ENCODE measurements at places on chromosomes 12 and 14.
A peak's percentile ranks its signal among the peaks of the same experiment; 100 is the strongest.

DNA sequence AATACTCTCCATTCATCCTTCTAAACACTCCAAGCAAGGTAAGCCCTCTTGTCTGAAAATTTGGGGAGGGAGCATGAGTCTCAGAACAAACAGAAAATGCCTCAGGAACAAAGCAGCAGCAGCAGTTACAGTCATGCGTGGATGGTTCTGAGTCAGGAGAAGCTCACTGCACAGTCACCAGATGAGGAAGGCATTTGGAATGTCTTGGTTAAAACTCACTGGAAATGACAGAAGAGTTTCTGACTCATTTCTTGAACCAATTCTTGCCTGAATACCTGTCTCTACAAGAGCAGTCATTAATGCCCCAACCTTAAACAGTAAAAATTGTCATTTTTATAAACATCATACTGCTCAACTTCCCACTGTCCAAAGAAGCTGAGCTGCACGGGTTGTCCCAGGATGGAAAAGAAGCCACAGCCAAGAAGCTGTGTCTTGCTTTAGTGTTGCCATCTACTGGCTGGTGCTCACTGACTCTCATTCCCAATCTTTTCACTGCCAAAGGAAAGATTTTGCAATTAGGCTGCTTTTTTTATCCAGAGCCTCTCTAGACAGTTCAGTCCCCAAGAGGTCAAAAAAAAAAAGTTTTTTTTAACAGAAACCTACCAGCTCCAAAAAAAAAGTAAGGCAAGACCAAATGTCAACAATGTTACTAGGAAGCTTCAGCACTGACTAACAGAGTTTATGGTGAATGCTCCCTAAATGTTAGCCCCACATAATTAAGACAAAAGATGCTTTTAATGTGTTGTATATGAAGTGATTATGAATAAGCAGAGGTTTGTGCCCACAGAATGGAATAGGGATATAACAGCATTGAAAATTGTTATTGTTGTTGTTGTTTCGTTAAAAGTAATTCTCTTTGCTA, 40.4 kb downstream of the KICS2 start:
- DNase-seq = no peak

GRCh38 chr14:79742142-79742541, 469.2 kb downstream of the DIO2 start:
- DNase-seq = no peak

DNA sequence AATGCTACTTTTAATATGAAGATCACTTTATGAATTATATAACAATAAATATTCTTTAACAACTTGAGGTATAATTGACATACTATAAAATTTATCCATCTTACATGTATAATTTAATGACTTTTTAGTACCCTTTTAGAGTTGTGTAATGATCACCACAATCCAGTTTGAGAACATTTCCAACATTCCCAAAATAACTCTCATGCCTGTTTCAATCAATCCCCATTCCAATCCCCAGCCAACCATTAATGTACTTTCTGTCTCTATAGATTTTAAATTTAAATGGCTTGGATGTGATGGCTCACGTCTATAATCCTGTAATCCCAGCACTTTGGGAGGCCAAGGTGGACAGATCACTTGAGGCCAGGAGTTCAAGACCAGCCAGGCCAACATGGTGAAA, 23.5 kb upstream of the FRMD6 start:
- DNase-seq = no peak

GRCh38 chr12:130680451-130680990, 35.6 kb downstream of the RIMBP2 start:
- DNase-seq = no peak

GRCh38 chr14:61452452-61452851, 131.1 kb downstream of the PRKCH start:
- DNase-seq = no peak

DNA sequence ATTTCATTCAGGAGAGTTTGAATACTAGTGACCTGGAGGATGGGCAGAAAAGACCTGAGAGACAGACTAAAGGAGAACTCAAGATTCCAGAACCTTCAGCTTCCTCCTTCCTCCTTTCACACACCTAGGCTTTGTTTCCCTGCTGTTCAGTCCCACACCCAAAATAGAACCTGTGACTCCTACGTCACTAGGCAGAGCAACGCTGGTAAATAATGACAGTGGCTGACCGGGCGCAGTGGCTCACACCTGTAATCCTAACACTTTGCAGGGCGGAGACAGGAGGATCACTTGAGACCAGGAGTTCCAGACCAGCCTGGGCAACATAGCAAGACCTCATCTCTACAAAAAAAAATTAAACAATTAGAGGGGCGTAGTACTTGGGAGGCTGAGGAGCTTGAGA, 166.4 kb upstream of the FKBP4 start:
- no peak for DNase-seq

GRCh38 chr12:98513379-98514322, 1.7 kb upstream of the TMPO start:
- DNase-seq = no peak

DNA sequence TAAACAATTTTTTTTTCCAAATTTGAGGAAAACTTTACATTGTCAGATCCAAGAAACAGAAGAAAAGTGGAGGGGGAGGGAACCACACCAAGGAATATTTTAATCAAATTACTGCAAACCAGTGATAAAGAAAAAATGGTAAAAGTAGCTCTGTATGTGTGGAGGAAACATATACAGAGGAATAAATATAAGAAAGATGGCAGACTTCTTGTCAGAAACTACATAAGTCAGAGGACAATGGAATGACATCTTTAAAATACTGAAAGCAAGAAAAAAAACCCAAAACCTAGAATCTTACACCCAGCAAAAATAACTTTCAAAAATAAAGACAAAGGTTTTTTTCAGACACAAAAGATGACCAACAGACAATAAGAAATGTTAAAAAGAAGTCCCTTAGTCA, 10.2 kb upstream of the LLPH start:
- no peak for DNase-seq

GRCh38 chr12:104935886-104936285, 22.2 kb downstream of the SLC41A2 start:
- no peak for DNase-seq

GRCh38 chr14:51846631-51847488, 13.6 kb upstream of the GNG2 start:
- peak; percentile 85 for DNase-seq

DNA sequence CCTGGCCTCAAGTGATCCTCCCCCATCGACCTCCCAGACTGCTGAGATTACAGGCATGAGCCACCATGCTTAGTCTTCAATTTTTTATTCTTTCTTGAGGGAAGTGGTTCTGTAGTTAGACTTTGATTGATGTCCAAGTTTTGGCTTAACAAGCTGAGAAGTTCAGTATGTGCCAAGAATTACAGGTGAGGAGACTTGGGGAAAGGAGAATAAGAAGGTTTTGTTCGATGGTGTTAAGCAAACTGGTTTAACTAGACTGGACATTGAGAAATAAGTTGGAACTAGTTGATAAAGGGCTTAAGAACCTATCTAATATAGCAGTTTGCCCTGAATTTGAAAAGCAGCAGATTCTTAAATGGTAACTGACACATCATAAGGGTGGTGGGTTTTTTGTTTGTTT, 32.6 kb upstream of the PLEKHD1 start:
- no peak for DNase-seq

GRCh38 chr12:26935636-26936378, 2.0 kb downstream of the INTS13 start:
- DNase-seq = no peak

GRCh38 chr14:93522221-93522620, 91.5 kb downstream of the UNC79 start:
- no peak for DNase-seq

- no peak for DNase-seq
Observed at GRCh38 chr14:65016471-65016870, 29.8 kb downstream of the FNTB start.

GRCh38 chr12:95557625-95558024, 6.3 kb upstream of the USP44 start:
- DNase-seq = no peak

- no peak for DNase-seq
Observed at GRCh38 chr12:3150931-3151835, 74.0 kb downstream of the TSPAN9 start.

- DNase-seq = no peak
Observed at GRCh38 chr12:113768850-113769249, 197.3 kb downstream of the RBM19 start.

GRCh38 chr12:124768452-124769162, 95.1 kb downstream of the SCARB1 start:
- DNase-seq = no peak

DNA sequence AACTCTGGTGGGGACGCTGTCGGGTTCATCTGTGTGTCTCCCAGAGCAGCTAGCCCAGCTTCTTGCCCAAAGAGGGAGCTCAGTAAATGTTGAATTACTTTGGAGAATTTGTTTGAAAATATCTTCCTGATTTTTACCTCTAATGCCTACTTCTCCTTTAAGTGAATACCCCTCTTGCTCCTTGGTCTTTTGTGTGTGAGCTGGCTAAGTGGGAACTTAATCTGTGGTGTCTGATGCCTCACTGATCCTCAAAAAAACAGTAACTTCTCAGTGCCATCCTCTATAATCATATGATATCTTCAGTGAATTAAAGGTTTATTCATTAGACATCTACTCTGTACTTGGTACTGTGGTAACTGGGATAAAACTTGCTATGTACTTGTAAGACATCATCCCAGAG, 7.7 kb upstream of the PSMA6 start:
- DNase-seq = no peak

GRCh38 chr14:66496911-66497310, 10.7 kb downstream of the CCDC196 start:
- DNase-seq = no peak

DNA sequence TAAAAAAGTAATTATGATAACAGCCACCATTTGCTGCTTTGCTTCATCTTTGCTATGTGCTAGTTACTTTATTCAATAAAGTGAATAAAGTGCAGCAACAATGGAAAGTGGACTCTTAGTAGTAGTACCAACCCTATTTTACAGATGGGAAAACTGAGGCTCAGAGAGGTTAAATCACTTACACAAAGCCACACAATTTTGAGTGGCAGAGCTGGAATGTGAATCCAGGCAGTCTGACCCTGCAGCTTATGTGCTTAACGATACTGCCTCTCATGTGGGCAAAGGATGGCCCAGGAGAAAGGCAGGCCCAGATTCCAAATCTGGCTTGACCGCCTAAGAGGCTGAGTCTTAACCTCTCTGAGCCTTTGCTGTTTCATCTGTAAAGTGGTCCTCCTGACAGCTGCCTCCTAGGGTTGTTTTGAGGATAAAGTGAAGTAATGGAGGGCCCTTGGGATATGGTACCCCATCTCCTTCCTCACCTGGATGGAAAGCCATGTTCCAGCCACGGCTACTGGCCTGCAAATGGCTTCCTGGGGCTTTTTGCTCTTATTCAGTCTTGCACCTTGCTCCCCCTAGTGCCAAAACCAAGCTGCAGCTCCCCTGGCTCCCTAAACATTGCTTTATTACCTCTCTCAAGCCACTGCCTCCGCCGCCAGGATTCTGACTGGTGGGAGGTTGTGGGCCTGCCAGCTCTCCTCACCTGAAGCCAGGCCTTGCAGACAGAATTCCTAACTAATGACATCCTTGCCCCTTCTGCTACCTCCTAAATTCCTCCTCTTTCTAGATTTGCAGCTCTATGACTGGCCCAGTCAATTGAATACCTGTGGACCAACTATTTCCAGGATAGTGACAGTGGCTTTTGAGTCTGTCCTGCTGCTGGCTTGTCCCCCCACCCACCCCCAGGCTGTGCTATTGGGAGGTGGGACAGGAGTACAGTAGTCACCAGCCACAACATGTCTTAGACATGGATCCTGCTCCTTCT, 283.3 kb upstream of the PWP1 start:
- DNase-seq = peak; percentile 20

GRCh38 chr12:5778821-5779220, 166.2 kb downstream of the ANO2 start:
- no peak for DNase-seq

GRCh38 chr12:106585521-106586277, 2.9 kb downstream of the RFX4 start:
- DNase-seq = no peak

GRCh38 chr12:95629392-95629791, 78.1 kb upstream of the USP44 start:
- no peak for DNase-seq

GRCh38 chr12:23618718-23619117, 330.8 kb downstream of the SOX5 start:
- no peak for DNase-seq
